ENCODE measurements at places on chromosomes 5 and 9.

DNA sequence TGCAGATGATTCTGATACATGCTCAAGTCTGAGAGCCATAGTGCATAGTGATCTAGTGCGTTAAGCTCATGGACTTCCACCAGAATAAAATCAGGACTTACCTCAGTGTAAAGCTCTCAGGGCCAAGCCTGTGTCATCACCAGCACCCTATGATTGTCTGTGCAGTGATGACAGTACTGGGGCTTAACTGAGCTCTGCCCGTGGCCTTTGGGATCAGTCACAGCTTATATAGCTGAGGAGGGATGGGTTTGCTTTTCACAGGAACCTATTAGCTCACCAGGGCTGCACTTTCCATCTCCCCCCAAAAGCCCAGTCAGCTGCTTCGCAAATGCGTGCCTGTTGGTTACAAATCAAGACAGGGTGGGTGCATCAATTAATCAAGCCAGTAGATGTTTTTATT, 246.9 kb downstream of the NR3C1 start:
- no peak for DNase-seq

DNA sequence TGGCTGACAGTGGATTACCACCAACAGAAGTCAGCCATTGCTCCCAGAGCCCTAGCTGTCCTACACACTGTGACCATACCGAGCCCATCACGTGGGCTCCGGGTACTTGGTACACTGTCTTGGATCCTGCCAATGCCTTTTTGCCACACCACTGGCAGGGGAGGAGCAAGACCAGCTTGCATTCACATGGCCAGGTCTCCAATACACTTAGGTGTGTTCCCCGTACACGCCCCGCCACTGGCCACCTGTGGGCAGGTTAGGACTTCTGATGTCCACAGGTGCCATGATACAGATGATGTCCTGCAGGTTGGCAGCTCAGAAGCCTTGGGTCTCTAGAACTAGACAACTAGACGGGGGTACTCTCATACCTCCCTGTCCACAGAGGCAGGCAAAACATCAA, 5.4 kb upstream of the DIPK1B start:
- DNase-seq = no peak

- DNase-seq = no peak
These were observed 84.4 kb downstream of the ZSWIM6 start for GRCh38 chr5:61416420-61416819.

DNA sequence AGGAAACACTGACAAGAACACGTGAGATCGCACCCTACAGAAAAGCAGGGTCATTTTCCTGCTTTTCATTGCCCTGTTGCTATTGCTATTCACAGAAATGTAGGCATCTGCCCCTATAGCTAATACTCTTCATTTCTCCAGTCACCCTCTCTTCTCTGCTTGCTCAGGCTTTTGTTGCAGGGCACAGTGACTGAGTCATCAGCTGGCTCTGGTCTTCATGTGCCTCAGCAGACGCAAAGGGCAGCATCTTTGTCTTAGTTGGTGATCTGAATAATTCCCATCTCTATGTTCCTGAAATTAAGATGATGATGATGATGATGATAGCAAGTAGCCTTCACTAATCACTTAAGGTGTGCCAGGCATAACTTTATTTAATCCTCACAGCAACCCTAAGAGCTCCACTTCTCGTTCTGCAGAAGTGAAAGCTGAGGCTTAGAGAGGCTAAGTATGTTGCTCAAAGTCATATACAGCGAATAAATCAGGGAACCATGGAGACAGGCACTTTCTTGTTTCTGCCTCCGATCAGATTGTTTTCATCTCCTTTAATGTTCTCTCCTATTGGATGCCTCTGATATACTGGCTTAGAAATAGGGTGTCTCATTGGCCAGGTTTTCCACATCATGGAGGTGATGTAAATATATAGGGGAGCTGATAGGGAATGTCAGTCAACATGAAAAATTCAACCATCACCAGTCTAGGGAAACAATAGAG, 133.0 kb upstream of the STK32A start:
- DNase-seq = no peak

- no peak for DNase-seq
These were observed 371.4 kb downstream of the PSAT1 start for GRCh38 chr9:78668148-78668832.

DNA sequence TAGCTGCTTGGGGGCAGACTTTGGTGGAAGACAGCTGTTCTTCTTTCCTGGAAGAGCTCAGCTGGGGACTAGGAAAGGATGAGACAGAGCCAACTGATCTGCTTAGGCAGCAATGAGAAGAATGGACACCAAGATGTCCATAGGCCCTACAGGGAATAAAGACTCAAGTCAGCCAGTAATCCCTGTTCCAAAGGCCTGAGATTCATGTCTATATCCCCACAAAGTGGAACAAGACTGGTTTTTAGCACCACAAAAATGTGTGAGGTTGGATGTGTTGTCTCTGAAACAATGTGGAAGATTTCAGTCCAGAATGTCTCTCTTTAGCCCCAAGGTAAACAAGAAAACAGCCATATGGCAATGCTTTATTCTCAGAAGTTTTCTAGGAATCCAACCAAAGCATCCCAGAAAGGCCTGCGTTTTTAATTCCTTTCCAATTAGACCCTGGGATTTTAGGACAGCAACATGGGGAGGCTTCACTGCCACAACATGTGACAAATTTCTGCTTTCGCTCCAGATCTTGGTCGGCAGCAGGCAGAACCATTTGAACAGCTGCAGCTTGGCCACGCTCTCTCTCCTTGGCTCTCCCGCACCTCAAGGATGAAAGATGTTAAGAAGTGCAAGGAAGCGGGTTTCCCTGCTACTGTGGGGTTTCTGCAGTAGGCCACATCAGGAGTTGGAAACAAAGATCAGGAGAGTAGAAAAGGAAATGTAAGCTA, 245.1 kb downstream of the FSTL4 start:
- DNase-seq = no peak

GRCh38 chr5:141934099-141934844, 10.6 kb downstream of the DELE1 start:
- DNase-seq = no peak

DNA sequence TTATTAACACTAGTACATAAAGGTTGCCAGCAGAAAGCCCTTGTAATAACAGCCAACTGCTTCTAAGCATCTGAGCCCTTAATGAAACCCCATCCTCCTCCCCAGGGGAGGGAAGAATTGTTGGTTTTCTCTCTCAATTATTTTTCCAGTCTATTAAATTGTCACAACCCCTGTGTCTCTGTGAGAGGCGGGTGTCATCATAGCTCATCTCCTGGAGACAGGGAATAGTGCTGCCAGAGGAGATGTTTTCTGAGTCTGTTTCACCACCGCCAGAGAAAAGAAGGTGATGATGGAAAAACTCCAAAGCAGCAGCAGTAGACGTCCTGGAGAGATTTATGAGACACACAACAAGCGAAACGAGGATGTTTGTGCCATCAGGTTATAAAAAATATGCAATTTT, 271.1 kb upstream of the NMUR2 start:
- DNase-seq = no peak

GRCh38 chr5:102886586-102886985, 131.5 kb downstream of the PAM start:
- DNase-seq = no peak

GRCh38 chr5:2669259-2669658, 82.2 kb downstream of the IRX2 start:
- DNase-seq = no peak

- DNase-seq = no peak
These were observed 190.1 kb downstream of the ACTL7B start for GRCh38 chr9:108665521-108666239.

- no peak for DNase-seq
These were observed 117.2 kb upstream of the MSX2 start for GRCh38 chr5:174607205-174607604.

GRCh38 chr5:40395251-40395650, 284.5 kb upstream of the PTGER4 start:
- DNase-seq = no peak

GRCh38 chr9:221989-222776, 7.5 kb downstream of the DOCK8 start:
- DNase-seq = no peak

GRCh38 chr5:168219515-168220410, 71.7 kb upstream of the WWC1 start:
- peak; percentile 61 for DNase-seq

GRCh38 chr5:36438765-36439561, 137.3 kb upstream of the RANBP3L start:
- DNase-seq = no peak

DNA sequence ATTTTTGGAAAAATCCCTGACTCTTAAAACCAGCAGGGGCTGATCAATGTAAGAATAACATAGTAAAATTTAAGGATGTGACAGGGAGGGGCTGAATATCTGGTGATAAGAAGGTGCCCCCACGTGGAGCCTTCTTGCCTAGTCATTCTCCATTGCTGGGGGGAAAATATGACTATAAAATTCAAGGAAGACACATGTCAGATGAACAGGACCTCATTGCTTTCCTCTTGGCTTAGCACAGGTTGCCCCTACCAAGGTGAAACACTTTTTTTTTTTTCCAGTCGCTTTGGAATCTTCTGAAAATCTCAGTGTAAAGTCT, 310.9 kb downstream of the EFNA5 start:
- no peak for DNase-seq

DNA sequence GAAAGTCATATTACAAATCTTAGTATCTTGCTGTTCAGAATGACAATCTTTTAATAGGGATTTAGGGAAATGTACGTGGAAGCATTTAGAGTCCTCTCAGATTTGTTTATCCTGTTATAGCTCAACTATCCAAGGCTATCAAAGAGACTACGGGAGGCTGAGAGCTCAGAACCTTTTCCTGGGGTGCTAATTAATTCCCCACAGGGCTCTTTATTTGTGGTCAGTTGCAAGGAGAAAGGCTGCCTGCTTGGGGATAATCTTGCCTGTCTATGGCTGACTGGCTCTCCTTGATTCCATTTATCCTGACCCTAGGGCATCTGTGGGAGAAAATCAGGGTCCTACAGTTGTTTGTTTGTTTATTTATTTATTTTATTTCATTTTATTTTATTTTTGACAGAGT, 28.0 kb upstream of the RPS23 start:
- no peak for DNase-seq

GRCh38 chr5:40385544-40385943, 294.2 kb upstream of the PTGER4 start:
- no peak for DNase-seq

- no peak for DNase-seq
These were observed 107.0 kb upstream of the RETREG1 start for GRCh38 chr5:16723821-16724220.

- DNase-seq = no peak
These were observed 17.4 kb downstream of the LECT2 start for GRCh38 chr5:135937245-135937911.

- DNase-seq = peak; percentile 58
These were observed 688 bp downstream of the SNX24 start for GRCh38 chr5:122846051-122846550.

- DNase-seq = no peak
These were observed 194.5 kb upstream of the RIOK2 start for GRCh38 chr5:97377582-97377981.

Data from hepatic stellate cell (primary cell).